ENCODE measurements at places on chromosomes 6 and 20. TPM values are rescaled to one million over a fixed set of nuclear protein-coding genes. Genes with fewer than 3 reads are reported as not detected.

DNA sequence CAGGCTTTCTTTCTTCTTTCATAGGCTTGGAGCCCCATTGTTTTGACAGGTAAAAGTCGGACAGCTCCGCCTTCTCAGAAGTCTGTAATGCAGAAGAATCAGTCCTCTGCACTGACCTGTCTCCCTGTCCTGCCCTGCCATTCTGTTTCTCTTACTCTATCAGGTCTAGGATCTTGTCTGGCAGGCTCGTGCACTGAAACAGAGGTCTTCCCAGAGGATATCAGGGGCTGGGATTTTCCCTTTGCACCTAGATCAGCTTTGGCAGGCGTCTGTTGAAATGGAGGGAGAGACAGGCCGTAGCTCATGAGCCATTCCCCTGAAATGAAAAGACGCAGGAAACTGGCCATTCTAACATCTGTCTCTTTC, 25.0 kb downstream of the KIF3B start:
- no peak for DNase-seq

DNA sequence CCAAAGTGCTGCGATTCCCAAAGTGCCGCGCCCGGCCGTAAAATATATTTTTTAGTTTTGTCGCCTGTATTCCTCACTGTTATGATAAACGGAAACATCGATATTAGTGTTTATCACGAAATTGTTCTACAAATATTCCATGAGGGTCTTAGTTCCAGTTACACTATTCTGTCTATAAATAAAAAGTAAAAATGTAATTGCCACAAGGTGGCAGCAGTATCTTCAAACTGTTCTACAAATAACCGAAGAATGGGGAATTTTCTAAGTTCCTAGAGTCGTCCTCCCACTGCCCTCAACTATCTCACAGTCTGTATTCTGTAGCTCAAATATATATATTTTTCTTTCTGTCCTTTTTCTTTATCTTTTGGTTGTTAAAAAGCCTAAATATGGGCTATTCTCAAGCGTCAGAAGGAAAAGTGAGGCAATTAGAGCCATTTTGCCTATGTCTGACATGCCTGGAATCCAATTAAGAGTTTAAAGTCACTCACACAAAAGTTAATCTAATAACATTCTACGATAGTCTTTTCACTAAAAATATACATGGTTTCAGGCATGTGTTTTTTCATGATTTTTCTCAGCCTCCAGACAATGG, 14.2 kb upstream of the FAM162B start:
- DNase-seq: peak; percentile 54

DNA sequence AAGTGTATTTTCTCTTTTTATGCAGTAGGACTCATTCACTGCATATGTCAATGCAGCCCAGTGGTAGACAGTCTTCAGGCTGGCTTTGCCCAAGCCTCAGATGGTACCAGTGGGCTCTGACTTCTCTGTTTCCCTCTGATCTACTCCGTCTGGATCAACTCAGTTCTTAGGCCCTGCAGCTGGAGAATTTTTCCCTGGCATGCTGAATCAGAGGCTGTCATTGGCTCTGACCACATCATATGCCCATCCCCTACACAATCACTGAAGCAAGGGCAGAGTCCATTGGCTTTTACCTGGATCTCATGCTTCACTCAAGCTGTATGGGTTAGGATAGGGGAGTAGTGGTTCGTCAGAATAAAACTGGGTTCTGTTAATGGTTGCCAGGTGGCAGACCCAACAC, 57.8 kb downstream of the KIZ start:
- DNase-seq: no peak

Gene FLRT3
- 3.4 TPM for total RNA-seq

DNA sequence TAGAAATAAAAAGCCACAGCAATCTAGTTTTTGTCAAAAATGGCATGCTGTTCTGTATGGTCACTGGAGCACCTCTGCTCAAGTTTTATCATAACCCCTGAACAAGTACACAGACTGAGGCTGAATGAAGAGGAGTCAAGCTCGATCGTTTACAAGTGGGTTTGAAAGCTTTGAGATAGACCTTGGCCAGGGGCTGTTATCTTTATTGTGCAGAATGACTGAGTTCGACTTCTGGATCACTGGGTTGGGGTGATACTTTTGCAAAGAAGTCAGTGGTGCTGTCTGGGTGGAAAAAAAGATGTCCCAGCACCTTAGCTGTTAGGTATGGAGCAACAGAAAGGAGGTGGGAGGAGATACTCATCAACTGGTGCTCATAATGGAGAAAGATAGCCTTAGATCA, 446.0 kb downstream of the HACE1 start:
- no peak for DNase-seq

Gene TPD52L2
- 96.3 TPM for total RNA-seq

Gene GPRC6A
- total RNA-seq: not detected

DNA sequence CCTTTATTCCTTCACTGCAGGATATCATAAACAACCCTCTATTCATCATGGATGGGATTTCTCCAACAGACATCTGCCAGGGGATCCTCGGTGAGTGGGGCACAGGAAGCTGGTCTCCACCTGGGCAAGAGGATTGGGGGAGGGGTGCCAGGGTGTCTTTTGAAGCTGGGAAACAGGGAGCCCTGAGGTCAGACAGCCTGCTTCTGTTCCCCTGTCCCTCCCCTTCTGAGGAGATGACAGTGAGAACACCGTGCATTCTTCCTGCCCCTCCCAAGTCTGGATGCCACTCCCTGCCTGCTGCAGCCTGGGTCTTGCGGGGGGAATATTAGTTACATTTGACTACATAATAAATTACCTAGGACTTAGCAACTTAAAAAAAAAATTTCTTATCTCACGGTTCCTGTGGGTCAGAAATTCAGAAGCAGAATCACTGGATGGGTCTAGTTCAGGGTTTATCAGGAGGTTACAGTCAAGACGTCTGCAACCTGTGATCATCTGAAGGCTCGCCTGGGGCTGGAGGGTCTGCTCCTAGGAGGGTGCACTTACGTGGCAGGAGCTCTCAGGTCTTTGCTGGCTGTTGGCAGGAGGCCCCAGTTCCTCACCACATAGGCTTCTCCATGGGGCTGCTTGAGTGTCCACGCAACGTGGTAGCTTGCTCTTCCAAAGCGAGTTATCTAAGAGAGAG, 11.4 kb downstream of the CAPN11 start:
- no peak for DNase-seq

DNA sequence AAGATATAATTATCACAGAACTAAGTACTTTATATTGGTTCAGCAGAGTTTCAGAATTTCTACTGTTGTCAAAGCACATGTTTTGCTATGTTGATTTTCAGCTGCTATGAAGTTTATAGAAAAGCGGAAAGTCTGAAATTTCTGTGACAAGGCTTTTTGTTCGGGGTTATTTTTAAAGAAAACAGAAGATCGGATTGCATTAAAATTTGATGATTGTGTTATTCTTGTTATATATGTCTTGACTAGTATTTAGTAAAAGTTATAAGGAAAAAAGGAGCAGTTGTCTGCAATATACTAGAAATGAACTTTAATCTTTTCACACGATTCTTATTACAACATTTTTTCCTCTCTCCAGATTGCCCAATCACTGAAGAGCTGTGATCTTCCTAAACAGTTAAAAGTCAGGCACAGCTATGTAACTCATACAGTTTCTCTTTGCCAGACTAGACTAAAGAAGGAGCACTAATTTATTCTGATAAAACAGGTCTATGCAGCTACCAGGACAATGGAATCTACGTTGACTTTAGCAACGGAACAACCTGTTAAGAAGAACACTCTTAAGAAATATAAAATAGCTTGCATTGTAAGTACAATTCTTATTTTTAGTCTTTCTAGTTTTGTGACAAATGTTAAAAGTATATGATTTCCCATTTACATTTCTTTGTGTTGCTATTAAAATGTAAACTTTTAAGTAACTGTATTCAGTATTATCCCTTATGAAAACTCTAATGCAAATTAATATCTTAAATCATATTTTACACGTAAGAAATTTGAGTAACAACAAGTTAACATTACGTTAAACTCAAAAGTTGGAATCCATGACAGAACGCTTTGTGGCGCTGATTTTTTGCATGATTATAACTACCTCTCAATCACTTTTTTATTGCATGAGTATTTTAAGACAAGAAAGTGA, at the start of gene ENPP3:
ENPP3 (plus strand) TSS at position 423 of the 913 bp plus-strand sequence; CDS start at position 506, 83 bp downstream.
- DNase-seq: no peak

GRCh38 chr6:36357872-36358225, 21.2 kb upstream of the BNIP5 start:
- DNase-seq: no peak

GRCh38 chr20:53934421-53935343, 135.7 kb downstream of the BCAS1 start:
- DNase-seq: peak; percentile 87

Gene DLK2
- 0.22 TPM for total RNA-seq

DNA sequence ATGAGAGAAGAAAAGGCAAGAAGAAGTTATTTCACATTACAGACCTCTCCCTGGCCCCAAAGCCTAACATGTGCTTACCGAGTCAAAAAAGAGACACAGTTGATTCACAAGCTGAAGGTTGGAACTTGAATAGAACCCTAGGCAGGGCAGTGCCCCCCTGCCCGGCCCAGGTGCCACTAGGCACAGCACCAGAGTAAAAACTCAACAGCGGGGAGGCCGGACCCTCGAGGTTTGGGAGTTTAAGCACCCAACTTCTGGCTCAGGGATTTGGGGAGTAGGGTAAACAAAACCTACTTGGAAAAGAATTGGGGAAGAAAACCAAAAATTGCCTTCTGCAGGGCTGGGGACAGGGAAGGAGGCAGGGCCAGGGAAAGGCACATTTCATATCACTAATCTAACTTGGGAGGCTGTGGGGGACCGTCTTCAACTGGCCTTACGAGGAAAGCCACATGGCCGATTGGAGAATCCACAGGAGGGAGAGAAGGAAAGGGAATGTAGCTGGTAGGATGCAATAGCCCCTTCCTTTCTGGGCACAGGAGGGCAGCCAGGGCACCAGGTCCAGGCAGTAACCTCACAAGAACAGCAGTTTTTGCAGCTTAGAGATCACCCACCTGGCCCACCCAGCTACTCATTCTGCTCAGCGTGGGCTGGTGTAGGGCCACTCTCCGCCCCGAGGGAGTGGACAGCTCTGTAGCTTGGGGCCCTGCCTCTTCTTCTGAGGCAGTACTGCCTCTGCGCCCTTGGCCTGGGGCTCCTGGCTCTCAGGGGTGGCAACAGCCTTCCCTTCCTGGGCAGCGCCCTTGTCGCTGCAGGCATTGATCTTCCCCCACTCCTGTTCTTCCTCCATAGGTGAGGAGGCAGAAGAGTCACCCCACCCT, 1.8 kb upstream of the HEBP2 start:
- no peak for DNase-seq

Gene GABRR1
- total RNA-seq: not detected

Gene DOK5
- total RNA-seq: 0.20 TPM

DNA sequence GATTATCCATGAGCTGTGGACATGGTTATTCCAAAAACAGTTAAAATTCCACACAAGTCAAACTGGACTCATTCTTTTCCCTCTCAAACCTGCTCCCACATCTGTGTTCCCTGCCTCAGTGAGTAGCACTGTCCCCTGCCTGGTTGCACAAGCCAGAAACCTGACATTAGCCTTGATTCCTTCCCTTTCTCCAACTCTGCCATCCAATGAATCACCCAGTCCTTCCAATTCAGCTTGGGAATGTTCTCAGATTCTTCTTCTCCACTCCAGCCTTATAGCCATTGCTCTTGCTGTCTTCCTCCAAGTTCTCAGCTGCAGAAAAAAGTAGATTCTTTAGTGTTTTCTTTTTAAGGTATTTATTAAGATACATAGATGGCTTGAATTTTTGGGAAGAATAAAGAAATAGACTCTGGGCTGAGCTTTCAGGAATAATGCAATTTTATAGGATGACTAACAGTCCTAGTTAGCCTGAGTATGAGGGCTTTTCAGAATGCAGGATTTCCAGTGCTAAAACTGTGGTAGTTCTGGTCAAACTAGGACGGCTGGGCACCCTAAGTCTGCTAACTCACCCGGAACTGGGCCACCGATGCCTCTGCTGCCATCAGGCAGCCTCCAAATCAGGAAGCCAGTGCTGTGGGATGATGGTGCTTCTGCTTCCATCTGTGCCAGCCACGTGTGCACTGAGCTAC, 18.2 kb upstream of the SASH1 start:
- DNase-seq: no peak

DNA sequence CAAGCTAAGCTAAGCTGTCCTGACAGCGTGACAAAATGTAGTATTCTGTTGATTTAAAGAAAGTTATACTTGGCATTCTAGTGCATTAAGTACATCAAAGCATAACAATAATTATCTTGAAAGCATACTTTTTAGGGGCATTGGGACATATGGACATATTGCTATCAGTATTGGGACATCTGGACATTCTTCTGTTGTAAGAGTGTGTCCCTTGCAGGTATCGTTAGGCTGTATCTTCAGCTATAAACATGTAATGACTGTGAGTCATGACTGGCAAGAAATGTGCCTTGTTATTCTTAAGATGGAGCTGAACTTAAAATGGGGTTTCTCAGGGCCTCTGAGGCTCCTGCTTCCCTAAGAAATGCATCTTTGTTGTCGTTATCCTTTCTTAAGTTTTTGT, 74.3 kb downstream of the ADGB start:
- no peak for DNase-seq

DNA sequence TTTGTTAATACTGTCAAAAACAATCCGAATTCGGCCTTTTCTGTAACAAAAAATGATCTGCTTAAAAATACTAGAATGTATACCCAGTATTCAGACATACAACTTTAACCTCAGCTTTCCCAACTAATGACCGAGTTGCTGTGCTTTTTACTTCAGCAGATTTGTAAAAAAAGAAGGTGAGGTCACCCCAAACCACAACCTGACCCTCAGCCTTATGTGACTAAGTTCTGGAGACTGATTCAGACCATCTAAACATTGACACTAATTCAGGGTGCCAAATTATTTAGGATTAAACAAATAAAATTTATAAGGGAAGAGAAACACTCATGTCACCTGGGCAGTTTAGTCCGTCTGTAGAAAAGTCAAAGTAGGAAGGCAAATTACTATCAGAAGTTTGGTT, 7.7 kb downstream of the CCN6 start:
- peak; percentile 55 for DNase-seq

Gene SLC25A27
- 0.22 TPM for total RNA-seq

DNA sequence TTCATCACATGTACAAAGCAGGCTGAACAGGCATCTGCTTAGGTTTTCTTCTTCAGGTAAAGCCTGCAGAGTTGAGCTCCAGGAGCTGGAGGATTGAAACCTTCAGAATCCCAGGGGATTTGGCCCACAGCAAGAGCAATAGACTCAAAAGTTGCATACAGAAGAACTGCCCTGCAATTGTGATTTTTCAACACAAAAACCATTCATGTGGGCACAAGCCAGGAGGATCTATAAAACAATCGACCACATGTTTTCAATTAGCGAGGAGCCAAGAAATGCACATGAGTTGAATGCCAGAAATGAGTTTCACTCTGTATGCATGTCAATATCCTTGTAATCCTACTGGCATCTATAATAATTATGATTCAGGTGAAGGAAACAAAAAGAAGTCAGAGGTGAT, 576.4 kb downstream of the HDGFL1 start:
- DNase-seq: no peak

Measured in lung microvascular endothelial cell (primary cell).